ENCODE measurements at places on chromosomes 4 and X.

DNA sequence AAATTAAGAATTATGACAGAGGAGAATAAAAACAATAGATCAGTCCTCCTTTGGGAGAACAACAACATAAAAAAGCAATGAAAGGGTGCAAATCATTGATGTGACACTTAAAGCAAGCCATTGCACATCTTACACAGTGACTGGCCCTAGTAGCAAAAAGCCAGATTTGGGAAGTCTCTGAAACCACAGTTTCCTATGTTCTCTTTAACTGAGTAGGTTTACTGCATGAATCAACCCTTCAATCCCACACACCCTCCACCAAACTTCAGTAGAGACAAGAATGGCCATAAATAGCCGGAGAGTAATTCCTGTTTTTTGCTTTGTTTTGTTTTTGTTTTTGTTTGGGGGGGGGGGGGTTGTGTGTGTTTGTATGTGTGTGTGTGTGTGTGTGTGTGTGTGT lies 180.8 kb downstream of the VEGFC start:
- no peak for DNase-seq

GRCh38 chrX:66717926-66718325 lies 79.0 kb upstream of the EDA2R start:
- DNase-seq, result no peak

- no peak for DNase-seq
Observed at GRCh38 chrX:54950730-54951375, 30.2 kb downstream of the TRO start.

DNA sequence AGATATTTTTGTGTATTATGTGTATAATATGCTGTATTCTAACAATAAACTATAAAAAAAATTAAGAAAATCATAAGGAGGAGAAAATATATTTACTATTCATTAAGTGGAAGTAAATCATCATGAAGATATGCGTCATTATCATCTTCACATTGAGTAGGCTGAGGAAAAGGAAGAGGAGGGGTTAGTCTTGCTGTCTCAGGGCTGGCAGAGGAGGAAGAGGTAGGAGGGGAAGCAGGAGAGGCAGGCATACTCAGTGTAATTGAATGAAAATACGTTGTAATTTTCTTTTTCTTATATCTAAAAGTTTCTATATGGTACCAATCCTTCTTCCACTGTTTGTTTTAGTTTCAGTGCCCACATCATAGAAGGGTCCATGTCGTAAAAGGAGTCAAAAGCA lies 9.8 kb upstream of the TMEM185A start:
- no peak for DNase-seq

DNA sequence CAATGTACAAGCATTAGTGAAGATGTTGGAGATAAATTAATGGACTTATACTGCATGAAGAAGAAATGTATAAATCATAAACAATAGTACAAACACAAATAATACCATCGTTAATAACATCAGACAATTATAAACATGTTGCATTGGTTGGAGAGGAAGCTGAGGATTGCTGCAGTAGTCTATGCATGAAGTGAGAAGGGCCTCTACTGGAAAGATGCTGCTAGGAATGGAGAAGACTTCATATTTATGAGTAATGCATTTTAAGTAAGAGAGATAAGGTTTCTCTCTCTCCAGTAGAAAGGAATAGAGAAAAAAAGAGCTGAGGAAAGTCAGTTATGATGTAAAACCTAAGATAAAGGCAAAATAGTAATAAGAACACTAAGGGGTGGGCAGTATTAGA lies 247.8 kb downstream of the GRID2 start:
- DNase-seq, result no peak

DNA sequence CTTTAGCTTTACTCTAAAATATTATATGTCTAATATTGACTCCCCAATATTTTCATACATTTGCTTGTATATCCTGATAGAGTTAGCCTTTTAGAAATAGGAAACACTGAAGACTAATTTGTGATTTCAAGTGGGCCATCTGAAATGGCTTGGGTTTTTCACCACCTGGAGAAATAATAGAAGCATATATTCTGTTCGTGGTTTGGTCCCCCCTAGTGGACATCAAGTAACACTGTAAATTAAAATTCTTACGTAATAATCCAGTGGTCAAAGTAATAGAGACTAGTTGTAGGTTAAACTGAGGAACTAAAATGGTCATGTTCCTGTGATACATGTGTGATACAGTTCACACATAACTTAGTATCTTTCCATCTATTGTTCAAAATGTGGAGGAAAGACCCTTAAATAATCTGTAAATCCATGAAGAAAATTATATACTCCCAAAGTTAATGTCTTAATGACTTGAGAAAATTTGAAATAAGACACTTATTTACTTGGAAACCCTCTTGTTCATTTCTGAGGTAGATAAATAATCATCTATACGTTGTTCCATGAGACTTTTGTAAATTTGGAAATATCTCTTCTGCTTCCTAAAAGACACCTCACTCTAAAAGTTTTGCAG lies 79.8 kb upstream of the SMARCAD1 start:
- DNase-seq, result peak; percentile 53

- no peak for DNase-seq
Observed at GRCh38 chr4:166987026-166987425, 247.3 kb downstream of the SPOCK3 start.

GRCh38 chr4:151325111-151325948 lies at the start of gene SH3D19:
Gene SH3D19 (minus strand): TSS chr4:151325605. CDS start chr4:151325352, 253 bp downstream.
- DNase-seq, result peak; percentile 49

DNA sequence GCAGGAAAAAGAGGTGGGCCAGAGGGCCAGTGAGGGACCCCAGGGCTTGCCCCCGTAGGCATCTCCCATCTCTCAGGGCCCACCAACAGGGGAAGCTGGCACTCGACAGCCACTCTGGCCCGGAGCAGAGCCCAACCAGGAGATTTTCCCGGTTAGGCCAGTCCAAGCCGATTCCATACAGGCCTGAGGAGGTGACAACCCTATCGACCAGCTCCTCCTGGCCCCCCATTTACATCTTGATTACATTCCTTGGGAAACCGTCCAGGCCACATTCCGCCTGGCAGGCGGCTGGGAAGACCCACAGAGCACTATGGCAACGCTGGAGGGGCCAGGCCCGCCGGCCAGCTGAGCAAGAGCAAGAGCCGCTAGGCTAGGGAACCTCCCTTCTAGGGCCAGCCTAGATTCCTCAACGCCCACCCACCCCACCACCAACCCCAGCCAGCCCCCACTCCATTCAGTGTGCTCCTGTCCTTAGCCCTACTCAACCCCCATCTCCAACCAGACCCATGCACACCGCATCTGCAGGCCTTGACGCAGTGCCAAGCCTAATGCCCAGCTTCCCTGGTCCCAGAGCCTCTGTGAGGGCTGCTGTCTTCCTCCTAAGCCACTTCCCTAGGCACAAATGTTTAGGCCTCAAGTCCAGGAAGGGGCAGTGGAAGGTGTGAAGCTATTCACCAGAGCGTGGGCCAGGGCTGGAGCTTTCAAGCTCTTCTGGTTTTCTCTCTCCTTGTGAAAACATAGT lies 161.2 kb downstream of the EFNB1 start:
- DNase-seq, result peak; percentile 28
